ENCODE measurements at places on chromosomes 16 and 17.

- DNase-seq, result no peak
Measured at GRCh38 chr17:34206569-34206968, 48.5 kb upstream of the CCL2 start.

DNA sequence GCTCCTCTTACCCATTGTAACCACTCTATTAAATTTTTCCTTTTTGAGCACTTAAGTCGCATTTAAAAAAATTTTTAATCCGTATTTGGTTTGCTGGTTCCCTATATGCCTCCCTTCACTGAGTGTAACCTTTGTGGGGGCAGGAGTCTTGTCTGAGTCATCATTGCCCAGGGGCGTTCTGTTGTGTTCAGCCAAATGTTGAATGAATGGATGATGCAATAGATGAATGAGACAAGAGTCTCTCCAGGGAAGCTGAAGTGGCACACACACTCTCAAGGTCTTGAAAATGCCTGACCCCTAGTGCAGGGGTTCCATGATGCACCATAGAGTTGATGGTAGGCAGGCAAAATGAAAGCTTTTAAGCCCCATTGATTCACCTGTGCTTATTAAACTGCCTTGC lies 123.0 kb upstream of the RBFOX1 start:
- DNase-seq, result no peak

DNA sequence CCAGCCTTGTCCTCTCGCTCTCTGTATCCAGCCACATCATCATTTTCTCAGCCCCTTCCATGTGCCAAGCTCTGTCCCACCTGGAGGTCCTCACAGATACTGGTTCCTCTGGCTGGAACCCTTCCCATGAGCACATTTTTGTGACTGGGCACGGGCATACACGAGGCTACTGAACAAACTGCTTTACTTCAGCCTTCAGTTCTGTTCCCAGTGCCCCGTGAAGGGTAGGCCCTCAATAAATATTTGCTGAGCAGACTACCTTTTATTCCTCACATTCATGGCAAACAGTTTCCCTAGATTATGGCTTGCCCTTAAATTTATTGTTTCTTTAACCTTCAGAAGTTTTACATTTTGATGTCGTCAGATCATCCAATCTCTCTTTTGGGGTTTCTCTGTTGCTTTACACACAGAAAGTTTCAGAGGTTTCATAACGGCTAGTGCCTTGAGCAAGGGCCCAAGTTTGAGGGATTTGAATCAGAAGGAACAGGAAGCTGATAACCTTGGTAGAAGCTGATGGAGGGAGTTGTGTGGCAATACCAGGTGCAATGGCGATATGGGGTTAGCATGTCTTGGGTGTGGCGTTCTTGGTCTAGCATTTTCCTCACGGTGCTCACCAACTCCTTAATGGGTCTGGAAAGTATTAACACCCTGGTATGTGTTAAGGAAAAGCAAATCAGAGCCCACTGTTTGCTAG lies 27.8 kb downstream of the TMEM92 start:
- DNase-seq, result no peak

GRCh38 chr16:71865173-71865863 lies 18.7 kb downstream of the ZNF821 start:
- no peak for DNase-seq

- DNase-seq, result no peak
Measured at GRCh38 chr16:82756283-82756599, 129.5 kb downstream of the CDH13 start.

DNA sequence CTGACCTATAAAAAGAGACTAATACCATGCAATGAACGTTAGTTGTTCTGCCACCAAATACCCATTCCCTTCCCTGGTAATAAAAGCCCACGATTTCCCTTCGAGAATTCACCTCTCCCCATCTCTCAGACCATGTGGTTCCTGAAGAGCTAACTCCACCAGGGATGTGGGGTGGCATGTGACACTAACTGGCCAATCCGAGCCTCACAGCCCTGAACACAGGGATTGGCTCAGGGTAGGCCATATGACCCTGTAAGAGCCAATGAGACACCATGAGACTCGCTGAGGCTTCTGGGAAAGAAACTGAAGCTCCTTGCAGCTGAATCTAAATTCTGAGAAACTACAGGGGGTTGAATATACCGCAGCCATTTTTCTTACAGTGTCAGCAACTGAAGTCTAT lies 21.1 kb downstream of the HELZ start:
- no peak for DNase-seq

- DNase-seq, result no peak
Measured at GRCh38 chr17:51908841-51909537, 249.5 kb downstream of the CA10 start.

DNA sequence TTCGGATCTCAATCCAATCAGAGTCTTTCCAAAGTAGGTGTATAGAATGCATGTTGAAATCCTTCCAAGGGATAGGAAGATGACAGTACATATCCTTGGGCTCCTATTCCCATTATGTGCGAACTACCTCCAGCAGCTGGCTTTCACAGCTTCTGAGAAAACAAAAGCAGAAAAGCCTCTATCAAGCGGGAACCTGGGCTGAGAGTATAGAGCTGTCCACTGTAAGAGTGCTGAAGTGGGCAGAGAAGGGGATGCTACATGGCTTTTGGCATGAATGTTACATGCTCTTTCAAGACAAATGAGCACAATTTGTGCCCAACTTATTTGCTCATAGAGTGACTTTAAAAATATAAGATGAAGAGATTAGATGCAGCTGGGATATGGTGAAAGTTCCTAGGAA lies 993.5 kb downstream of the CDH8 start:
- DNase-seq, result no peak

DNA sequence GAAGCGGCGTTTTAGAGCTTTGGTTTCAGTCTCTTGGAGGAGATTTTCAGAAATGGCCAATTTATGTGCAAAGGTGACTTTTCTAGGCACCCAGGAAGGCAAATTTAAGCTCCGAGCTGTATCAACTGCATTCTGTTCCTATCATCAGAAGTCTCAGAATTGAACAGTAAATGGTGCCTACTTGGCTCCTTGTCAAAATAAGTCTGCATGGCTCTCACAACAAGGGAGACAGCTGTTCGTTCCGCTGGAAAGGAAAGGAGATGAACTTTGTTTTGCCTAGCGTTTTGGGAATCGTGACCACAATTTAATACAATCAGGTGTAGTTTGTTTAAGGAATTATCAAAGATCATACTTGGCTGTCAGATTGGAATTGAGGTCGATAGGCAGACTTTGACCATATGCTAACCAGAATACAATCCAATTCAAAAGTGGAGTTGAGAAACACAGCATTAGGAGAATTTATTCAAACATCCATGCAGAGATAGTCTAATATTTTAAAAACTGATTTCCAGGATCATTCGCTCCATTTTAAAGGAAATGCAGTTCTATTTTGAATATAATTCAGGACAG lies 139.4 kb downstream of the CPPED1 start:
- DNase-seq, result no peak

Measured in Calu3 (cell line).